Hair follicular keratinocyte (primary cell): ENCODE measurements at places on chromosomes 16 and 17. TPM values are rescaled to one million over a fixed set of nuclear protein-coding genes. Genes with fewer than 3 reads are reported as not detected.

CD79B gene
- total RNA-seq, result 1.3 TPM in 1 of 2 replicates, not detected in the other

TEKT1 gene
- not detected in 2 replicates for total RNA-seq

ANKS4B gene
- total RNA-seq, result not detected in 2 replicates

MLKL gene
- total RNA-seq, result 14.4 and 16.9 TPM in 2 replicates

LDAF1 gene
- 37.9 and 93.6 TPM in 2 replicates for total RNA-seq

BAIAP3 gene
- under 0.01 and 0.08 TPM in 2 replicates for total RNA-seq

EVI2A gene
- 0.23 and 0.39 TPM in 2 replicates for total RNA-seq

TPSB2 gene
- total RNA-seq, result not detected in 2 replicates

TVP23A gene
- total RNA-seq, result not detected in 2 replicates

CPNE7 gene
- 0.70 and 4.8 TPM in 2 replicates for total RNA-seq

TUBD1 gene
- 5.4 and 7.2 TPM in 2 replicates for total RNA-seq

CCL3 gene
- not detected in 2 replicates for total RNA-seq

EXOC3L1 gene
- total RNA-seq, result 0.08 TPM in 1 of 2 replicates, not detected in the other

CTU2 gene
- 11.0 and 24.8 TPM in 2 replicates for total RNA-seq

FBXW10B gene
- total RNA-seq, result 0.08 and 0.53 TPM in 2 replicates

JPH3 gene
- not detected in 2 replicates for total RNA-seq

SBK1 gene
- 0.08 TPM in 1 of 2 replicates, not detected in the other for total RNA-seq

SLC52A1 gene
- 0.08 and 0.62 TPM in 2 replicates for total RNA-seq

CD300H gene
- not detected in 2 replicates for total RNA-seq

FBXO39 gene
- 3.2 and 9.3 TPM in 2 replicates for total RNA-seq

PYDC1 gene
- total RNA-seq, result not detected in 2 replicates

ARL5C gene
- not detected in 2 replicates for total RNA-seq

MYL4 gene
- not detected in 2 replicates for total RNA-seq

MEFV gene
- 0.08 TPM in 2 replicates for total RNA-seq

RAB26 gene
- not detected in 2 replicates for total RNA-seq

ST3GAL2 gene
- total RNA-seq, result 6.6 and 10.9 TPM in 2 replicates

DVL2 gene
- total RNA-seq, result 32.6 and 39.5 TPM in 2 replicates

PRSS21 gene
- 0.80 and 3.8 TPM in 2 replicates for total RNA-seq

TRIM16 gene
- 36.9 and 49.8 TPM in 2 replicates for total RNA-seq

PRSS27 gene
- 0.31 and 0.76 TPM in 2 replicates for total RNA-seq

CNTROB gene
- total RNA-seq, result 20.6 and 21.9 TPM in 2 replicates

TMIGD1 gene
- not detected in 2 replicates for total RNA-seq

PLEKHH3 gene
- total RNA-seq, result 24.2 and 29.9 TPM in 2 replicates

TMEM235 gene
- not detected in 2 replicates for total RNA-seq

CREBBP gene
- total RNA-seq, result 7.6 and 11.9 TPM in 2 replicates

HOXB7 gene
- total RNA-seq, result 0.16 TPM in 1 of 2 replicates, not detected in the other

GGNBP2 gene
- total RNA-seq, result 28.0 and 33.4 TPM in 2 replicates

KCNJ12 gene
- total RNA-seq, result 0.08 TPM in 2 replicates
